A549 treated with Hydrocortisone at 1 μM for 4 hours (cell line): ENCODE measurements at places on chromosomes 7 and 10. TPM values are rescaled to one million over a fixed set of nuclear protein-coding genes. Genes with fewer than 3 reads are reported as not detected.

NPFFR1 gene
- not detected in 5 replicates for total RNA-seq

ARHGAP21 gene
- 33.6 to 53.0 TPM (median 41.0 TPM) in 5 replicates for total RNA-seq

IKZF1 gene
- total RNA-seq: not detected in 5 replicates

CFAP69 gene
- total RNA-seq: 1.4 to 2.0 TPM (median 1.7 TPM) in 5 replicates

PBLD gene
- 2.6 to 4.0 TPM (median 3.3 TPM) in 5 replicates for total RNA-seq

C10orf67 gene
- total RNA-seq: 0.03 to 0.09 TPM (median 0.07 TPM) in 3 of 5 replicates, not detected in the others

NAT16 gene
- 0.08 to 0.17 TPM (median 0.15 TPM) in 5 replicates for total RNA-seq

PTN gene
- total RNA-seq: not detected in 5 replicates

SAMD9 gene
- 2.3 to 5.1 TPM (median 3.9 TPM) in 5 replicates for total RNA-seq

AKAP9 gene
- total RNA-seq: 12.3 to 20.0 TPM (median 12.7 TPM) in 5 replicates

FAM25A gene
- 0.50 to 0.52 TPM in 2 of 5 replicates, not detected in the others for total RNA-seq
